A549 treated with CpdA at 1 μM for 4 hours (cell line): ENCODE measurements at places on chromosomes 6 and 20. TPM values are rescaled to one million over a fixed set of nuclear protein-coding genes. Genes with fewer than 3 reads are reported as not detected.

Gene SEL1L2
- not detected in 5 replicates for total RNA-seq

Gene TCFL5
- 3.8 to 5.2 TPM (median 4.5 TPM) in 5 replicates for total RNA-seq

Gene NMBR
- not detected in 5 replicates for total RNA-seq

Gene AGER
- 1.2 to 2.3 TPM (median 1.7 TPM) in 5 replicates for total RNA-seq

Gene LINC00237
- total RNA-seq: not detected in 5 replicates

Gene SCRT2
- total RNA-seq: not detected in 5 replicates

Gene SYTL3
- total RNA-seq: 0.98 to 1.2 TPM (median 1.1 TPM) in 5 replicates

Gene ETV7
- 0.10 to 0.33 TPM (median 0.14 TPM) in 4 of 5 replicates, not detected in the other for total RNA-seq

Gene CRISP2
- total RNA-seq: not detected in 5 replicates

Gene PRSS16
- total RNA-seq: 3.1 to 4.7 TPM (median 4.0 TPM) in 5 replicates

Gene PIGT
- total RNA-seq: 84.6 to 99.2 TPM (median 98.7 TPM) in 5 replicates

Gene UCKL1
- total RNA-seq: 22.3 to 34.4 TPM (median 28.8 TPM) in 5 replicates

Gene MATN4
- 0.08 to 0.14 TPM (median 0.10 TPM) in 3 of 5 replicates, not detected in the others for total RNA-seq
